ENCODE measurements at places on chromosomes 1 and 21.

DNA sequence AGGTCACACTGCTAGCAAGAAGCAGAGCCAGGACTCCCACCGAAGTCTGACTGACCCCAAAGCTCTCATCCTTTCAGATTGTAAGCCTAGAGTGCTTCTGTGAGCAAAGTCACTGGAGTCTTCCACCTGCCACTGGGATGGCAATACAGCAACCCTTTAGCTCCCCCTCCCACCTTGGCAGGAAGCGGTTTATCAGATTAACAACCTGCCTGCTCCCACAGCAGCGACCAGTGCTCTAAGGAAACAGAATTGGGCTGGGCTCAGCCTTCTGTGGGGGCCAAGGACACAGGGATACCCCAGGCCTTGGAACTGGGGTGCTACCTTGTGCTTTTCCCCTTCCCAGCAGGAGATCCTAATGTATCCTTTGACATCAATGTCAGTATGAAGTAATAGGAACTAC lies 76.0 kb downstream of the GFI1 start:
- DNase-seq: no peak

GRCh38 chr1:155607708-155608107 lies 2.3 kb upstream of the MSTO1 start:
- DNase-seq: no peak

DNA sequence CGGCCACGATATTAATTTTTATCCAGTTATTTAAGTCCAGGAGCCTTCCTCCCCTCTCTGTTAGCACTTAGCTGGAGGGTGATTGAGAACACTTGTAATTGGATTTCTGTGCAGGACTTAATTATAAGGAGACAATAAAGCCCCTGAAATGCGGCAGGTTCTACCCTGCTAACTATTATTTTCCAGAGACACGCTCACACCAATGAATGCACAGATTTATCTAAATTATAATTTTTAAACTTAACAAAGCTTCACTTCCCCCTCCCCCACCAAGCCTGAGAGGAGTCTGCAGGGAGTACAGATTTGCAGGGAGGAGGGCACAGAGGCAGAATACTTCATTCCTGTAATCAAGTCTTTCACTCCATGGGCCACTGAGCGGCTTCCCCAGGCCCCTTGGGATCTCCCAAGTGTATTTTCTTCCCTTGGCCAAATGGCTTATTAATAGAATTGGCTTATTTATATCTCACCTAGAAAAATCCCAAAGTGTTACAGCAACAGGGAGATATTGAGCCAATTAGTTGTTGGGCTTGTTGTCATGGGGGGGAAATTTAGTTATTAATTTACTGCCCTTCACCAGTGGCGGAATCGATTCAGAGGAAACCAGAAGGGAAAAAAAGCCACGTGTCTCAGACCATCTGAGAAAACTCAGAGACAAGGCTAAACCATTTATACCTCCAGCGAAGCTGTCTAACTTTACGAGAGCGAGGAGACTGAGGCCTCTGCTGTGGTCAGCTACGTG lies 99.0 kb upstream of the CD34 start:
- DNase-seq: no peak

DNA sequence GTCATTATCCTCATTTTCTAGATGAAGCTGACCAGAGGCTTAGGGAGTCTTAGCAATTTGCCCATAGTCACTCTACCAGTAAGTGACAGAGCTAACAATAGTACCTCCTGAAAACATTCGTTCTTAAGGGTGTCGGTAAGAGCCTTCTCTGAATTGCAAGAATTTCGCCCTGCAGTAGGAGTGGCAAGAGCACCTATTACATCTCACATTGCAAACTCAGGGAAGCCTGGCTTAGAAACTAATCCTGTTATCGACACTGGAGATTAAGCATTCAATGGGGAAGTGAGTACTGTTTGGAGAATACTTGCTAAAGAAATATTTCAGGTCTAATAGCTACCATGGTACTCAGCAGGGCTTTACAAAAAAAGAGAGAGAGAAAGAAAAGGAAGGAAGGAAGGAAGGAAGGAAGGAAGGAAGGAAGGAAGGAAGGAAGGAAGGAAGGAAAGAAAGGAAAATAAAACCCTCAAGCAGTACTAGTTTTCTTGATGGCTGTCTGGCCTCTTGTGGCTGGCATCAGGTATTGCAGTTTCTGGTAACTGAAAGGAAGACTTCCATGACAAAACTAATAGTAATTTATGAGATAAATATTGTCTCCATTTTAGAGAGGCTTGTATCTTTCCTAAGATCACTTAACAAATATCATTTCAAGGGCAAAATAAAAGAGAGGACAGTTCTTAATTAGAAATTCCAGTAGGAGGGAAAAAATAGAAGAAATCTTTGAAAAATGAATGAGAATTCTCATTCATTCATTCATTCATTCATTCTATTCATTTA lies 10.4 kb downstream of the C1orf226 start:
- DNase-seq: no peak

GRCh38 chr1:43783671-43784205 lies 76.4 kb downstream of the ST3GAL3 start:
- DNase-seq: no peak

GRCh38 chr1:5670590-5671350 lies 321.5 kb downstream of the NPHP4 start:
- DNase-seq: no peak

DNA sequence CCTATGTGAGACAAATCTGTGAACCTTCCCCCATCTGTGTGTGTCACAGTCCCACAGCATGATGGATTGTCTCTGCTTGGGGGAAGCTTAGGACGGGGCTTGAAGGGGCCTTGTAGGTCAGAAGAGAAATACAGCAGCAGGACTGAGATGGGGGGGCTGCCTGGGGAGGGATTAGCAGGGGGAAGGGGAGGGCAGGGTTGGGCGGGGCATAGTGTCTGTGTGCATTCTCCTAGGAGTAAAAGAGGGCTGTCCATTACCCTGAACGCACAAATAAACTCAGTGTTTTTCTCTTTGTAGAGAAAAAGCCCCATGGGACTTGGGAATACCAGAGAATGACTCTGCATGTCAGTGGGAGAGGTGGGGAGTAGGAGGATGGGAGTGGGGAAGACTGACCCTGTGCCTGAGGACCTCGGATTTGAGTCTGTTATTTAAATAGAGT lies 16.4 kb downstream of the RNF220 start:
- DNase-seq: no peak

DNA sequence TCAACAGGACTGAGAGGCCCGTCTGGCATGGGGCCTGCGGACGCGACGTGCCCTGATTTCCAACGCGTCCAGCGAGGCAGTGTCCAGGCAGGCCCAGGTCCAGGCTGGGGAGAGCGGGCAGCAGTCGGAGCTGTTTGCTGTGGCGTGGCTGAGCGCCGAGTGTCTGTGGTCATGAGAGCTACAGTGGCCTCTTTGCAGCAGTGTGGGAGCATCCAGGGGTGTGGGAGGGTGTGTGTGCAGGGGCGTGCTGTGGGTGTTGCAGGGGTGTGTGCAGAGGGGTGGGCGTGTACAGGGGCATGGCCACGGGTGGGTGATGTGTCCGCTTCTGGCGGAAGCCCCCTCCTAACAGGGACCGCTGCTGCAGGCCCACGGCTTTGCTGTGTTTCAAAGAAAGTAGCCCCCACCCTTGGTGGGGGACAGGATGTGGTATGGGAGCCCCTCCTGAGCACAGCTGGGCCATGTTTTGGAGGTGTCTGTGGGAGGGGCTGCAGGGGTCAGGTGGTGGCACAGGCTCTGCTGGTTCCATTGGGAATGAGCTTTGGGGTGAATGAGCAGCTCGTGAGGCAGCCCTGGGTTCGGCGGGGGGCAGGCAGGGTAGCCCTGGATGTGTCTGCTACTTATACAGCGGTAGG lies 17.7 kb downstream of the PLCH2 start:
- DNase-seq: no peak

- DNase-seq: no peak
Measured at GRCh38 chr1:175397103-175397502, 204.5 kb upstream of the KIAA0040 start.

GRCh38 chr1:169809370-169810095 lies 14.8 kb upstream of the METTL18 start:
- DNase-seq: no peak

GRCh38 chr1:5905436-5905835 lies 86.8 kb downstream of the NPHP4 start:
- no peak for DNase-seq

DNA sequence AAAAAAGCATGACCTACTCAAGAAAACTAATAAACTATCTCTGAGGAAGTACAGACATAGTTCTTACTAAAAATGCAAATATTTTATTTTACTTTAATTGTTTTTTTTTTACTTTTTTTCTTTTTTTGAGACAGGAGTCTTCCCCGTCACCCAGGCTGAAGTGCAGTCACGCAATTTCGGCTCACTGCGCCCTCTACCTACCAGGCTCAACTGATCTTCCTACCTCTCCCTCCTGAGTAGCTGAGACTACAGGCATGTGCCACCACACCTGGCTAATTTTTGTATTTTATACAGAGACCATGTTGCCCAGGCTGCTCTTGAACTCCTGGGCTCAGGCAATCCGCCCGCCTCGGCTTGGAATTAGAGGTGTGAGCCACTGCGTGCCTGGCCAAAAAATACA lies 1263.1 kb downstream of the KCNT2 start:
- no peak for DNase-seq

GRCh38 chr1:203183828-203184227 lies 2.7 kb downstream of the CHI3L1 start:
- no peak for DNase-seq

- no peak for DNase-seq
Measured at GRCh38 chr1:227883641-227884301, 64.0 kb downstream of the WNT9A start.

GRCh38 chr1:170182442-170182841 lies 36.7 kb downstream of the NTMT2 start:
- DNase-seq: no peak
